ENCODE measurements at places on chromosomes 5 and 9. TPM values are rescaled to one million over a fixed set of nuclear protein-coding genes. Genes with fewer than 3 reads are reported as not detected.

DNA sequence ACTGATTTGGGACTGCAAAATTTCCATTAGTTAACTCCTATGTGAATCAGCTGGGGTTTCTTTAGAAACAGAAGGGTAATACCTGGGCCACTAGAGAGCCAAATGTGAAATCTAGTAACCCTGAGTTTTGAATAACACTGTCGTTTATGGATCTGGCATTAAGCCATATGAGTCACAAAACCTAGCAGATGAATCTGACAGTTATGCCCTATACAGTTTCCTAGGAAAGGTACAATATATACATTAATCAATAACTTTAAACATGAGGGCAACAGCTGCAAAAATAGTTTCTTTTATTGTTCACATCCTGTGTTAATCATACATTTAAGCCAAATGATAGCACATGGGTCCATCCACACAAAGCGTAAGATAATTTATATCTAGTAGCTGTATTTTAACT, 56.9 kb downstream of the PAM start:
- no peak overlapping the region for H3K27ac ChIP-seq
- no peak overlapping the region for H3K4me3 ChIP-seq
- DNase-seq: peak; percentile 18
- peaks cover 5% of the 10 kb centered on the region for H3K4me1 ChIP-seq

- H3K27ac ChIP-seq: no peak overlapping the region
- no peak for DNase-seq
- H3K4me1 ChIP-seq: no peaks in the 10 kb centered on the region
- H3K36me3 ChIP-seq: no peaks in the 10 kb centered on the region
These were observed 875.4 kb upstream of the WWC1 start for GRCh38 chr5:167415779-167416746.

DNA sequence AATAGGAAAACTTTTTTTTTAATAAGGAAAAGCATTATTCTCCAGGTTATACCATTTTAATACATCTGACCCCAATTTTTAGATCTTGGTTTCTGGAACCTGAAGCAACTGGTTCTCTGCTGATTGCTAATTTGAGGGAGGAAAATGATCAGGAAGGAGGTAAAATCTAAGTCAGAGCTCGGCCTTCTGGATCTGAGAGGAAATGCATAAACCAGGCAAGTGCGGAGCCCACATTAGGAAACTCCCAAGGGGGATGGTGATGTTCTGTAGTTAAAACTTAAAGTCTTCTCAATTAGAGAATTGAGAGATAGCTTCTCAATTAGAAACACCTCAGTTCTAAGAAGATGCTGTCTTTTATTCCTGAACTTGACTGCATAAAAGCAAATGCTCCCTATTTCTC, 113.5 kb downstream of the TSSK1B start:
- no peaks in the 10 kb centered on the region for H3K4me1 ChIP-seq
- no peak overlapping the region for H3K4me3 ChIP-seq
- no peak overlapping the region for H3K27ac ChIP-seq
- H3K27me3 ChIP-seq: no peaks in the 10 kb centered on the region
- no peaks in the 10 kb centered on the region for H3K36me3 ChIP-seq

DNA sequence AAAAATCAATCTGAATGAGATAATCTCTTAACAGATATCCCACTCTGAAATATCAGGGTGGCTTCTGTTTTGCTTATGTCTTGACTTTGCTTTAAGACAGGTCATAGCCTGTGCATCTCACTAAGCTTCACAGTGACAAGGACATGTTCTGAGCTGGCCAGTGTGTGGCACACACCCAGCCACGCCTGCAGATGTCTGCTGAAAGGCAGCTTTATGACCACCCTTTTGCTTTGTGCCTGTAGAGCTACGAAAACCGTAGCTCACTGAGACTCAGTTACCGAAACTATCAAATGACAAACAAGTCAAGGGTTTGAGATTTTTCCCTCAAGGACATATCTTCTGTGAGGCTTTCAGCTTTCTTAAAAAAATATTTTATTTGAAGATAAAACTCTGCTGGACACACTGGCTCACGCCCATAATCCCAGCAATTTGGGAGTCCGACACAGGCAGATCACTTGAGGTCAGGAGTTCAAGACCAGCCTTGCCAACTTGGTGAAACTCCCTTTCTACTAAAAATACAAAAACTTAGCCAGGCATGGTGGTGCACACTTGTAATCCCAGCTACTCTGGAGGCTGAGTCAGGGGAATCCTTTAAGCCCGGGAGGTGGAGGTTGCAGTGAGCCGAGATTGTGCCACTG, 233.2 kb downstream of the SPATA31A1 start:
- H3K4me1 ChIP-seq: no peaks in the 10 kb centered on the region
- no peaks in the 10 kb centered on the region for H3K36me3 ChIP-seq
- no peak overlapping the region for H3K27ac ChIP-seq

GRCh38 chr5:120258123-120258522, 206.0 kb upstream of the PRR16 start:
- H3K36me3 ChIP-seq: no peaks in the 10 kb centered on the region
- no peaks in the 10 kb centered on the region for H3K27me3 ChIP-seq
- H3K4me1 ChIP-seq: no peaks in the 10 kb centered on the region
- DNase-seq: no peak
- H3K27ac ChIP-seq: no peak overlapping the region

DNA sequence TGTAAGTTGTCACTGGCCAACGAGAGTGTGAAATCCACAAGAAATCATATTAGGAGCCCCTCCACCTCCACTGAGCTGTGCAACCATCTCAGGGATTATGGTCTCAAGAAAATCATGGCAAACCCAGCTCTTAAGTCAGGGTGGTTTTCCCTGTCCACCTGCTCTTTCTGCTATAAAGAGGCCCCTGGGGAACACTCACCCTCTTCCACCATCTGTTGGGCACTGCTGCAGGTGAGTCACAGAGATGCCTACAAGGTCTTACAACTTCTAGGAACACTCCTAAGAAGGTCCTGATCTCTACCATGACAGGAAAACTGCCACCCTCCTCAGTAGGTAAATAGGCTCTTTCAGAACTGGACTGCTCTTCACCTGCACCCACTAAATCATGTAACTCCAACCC, 61.8 kb downstream of the DRD1 start:
- DNase-seq: no peak
- no peak overlapping the region for H3K4me3 ChIP-seq
- no peaks in the 10 kb centered on the region for H3K36me3 ChIP-seq

GRCh38 chr5:127810017-127810416, 106.8 kb downstream of the CCDC192 start:
- no peaks in the 10 kb centered on the region for H3K27me3 ChIP-seq
- H3K36me3 ChIP-seq: no peaks in the 10 kb centered on the region
- H3K27ac ChIP-seq: no peak overlapping the region

MYMK gene
- total RNA-seq: not detected

DBH gene
- total RNA-seq: not detected

LVRN gene
- total RNA-seq: 0.08 TPM

SLC45A2 gene
- total RNA-seq: not detected

SERF1B gene
- total RNA-seq: 49.3 TPM

NKD2 gene
- total RNA-seq: 12.3 TPM
